ENCODE measurements at places on chromosomes 3 and 15.

DNA sequence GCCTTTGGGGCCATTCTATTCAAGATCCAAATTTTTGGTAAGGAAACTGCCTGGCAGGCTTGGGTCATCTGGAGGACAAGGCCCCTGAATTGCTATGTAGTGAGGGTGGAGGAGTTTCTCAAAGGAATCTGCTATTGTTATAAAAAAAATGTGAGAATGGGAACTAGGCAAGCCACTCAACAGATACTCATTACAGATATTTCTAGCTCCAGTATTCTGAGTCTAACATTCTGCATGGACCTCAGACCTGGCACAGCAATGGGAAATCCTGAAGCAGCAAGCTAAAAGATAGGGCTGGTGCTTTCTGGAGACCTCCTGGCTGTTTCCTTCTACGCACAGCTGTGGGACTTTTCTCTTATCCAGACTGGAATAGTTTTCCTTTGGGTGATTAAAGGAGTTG is 430.7 kb upstream of the RBMS3 start:
- H3K27me3 ChIP-seq: no peaks in the 10 kb centered on the region
- H3K4me1 ChIP-seq: no peaks in the 10 kb centered on the region
- no peak overlapping the region for H3K4me3 ChIP-seq
- no peak for DNase-seq

- H3K27me3 ChIP-seq: no peaks in the 10 kb centered on the region
- DNase-seq: no peak
- no peak overlapping the region for H3K27ac ChIP-seq
- H3K36me3 ChIP-seq: no peaks in the 10 kb centered on the region
- no peaks in the 10 kb centered on the region for H3K4me1 ChIP-seq
- no peak overlapping the region for H3K4me3 ChIP-seq
Observed at GRCh38 chr3:110881069-110881468, 190.5 kb upstream of the NECTIN3 start.

DNA sequence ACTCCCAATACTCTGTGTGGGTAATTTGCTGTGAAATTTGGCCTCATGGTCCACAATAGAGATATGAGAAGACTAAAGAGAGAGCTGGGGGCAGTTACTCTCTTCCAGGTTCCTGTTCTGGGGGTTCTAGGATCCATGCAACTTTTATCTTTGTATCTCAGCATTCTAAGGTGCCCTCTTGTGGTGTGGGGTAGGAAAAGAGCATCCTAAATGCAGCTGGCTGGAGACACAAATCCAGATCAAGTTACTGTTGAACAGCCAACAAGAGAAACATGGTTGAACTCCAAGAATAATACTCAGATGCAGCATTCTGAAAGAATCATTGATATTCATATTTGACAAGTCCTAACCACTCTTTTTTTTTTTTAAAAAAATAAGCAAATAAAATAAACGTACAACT is 238.2 kb downstream of the GREM1 start:
- no peak for DNase-seq
- H3K36me3 ChIP-seq: no peaks in the 10 kb centered on the region

GRCh38 chr3:46524832-46525231 is 27.1 kb downstream of the RTP3 start:
- no peak overlapping the region for H3K27ac ChIP-seq
- H3K4me1 ChIP-seq: no peaks in the 10 kb centered on the region
- no peak for DNase-seq
- no peaks in the 10 kb centered on the region for H3K27me3 ChIP-seq
- no peak overlapping the region for H3K4me3 ChIP-seq

GRCh38 chr3:25088284-25088683 is 339.8 kb upstream of the RARB start:
- no peak for DNase-seq
- H3K27ac ChIP-seq: no peak overlapping the region
- no peaks in the 10 kb centered on the region for H3K27me3 ChIP-seq
- no peaks in the 10 kb centered on the region for H3K4me1 ChIP-seq
- no peaks in the 10 kb centered on the region for H3K36me3 ChIP-seq

DNA sequence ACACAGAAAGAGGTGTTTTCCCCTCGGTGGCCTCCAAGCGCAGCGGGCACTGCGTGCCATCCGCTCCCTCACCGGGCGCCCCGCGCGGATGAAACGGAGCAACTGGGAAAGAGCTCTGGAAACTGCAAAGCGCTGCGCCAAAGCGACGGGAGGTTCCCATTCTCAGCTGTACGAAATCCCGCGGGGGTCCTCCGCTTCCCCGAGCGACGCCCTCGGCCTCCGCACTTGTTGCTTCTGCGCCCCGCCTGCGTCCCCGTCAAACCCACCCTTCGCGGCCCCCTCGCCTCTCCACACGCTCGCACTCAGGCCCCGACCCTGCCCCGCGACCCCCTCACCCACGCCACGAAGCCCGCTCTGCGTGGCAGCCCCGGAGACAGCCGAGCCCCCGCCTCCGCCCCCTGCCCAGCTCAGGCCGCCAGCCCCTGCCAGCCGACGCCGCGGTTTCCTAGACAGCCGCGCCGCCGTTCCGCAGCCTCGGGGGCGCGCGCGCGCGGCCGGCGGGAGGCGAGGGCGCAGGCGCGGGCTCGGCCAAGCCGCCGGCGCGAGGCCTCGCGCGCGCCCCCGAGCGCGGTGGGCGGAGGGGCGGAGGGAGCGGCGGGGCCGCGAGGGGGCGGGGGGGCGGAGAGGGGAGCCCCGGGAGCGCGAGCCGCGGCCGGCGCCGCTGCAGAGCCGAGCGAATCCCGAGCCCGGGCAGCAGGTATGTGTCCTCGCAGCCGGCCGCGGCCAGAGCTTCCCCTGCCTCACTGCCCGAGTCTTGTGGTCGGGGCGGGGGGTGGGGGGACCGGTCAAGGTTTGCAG is at the start of gene TMEM266:
Gene TMEM266 (plus strand): TSS at position 666 of the 798 bp plus-strand sequence. CDS start 74,279 bp downstream, outside the sequence.
- H3K4me1 ChIP-seq: peaks cover 12% of the 10 kb centered on the region
- peaks cover 15% of the 10 kb centered on the region for H3K27me3 ChIP-seq
- DNase-seq: no peak
- no peak within 1 kb of the TSS for H3K27ac ChIP-seq
- H3K4me3 ChIP-seq: peak within 1 kb of the TSS; percentile 36

GRCh38 chr3:166388321-166388720 is 551.1 kb upstream of the BCHE start:
- H3K36me3 ChIP-seq: no peaks in the 10 kb centered on the region
- DNase-seq: no peak
- no peak overlapping the region for H3K27ac ChIP-seq
- H3K27me3 ChIP-seq: no peaks in the 10 kb centered on the region

DNA sequence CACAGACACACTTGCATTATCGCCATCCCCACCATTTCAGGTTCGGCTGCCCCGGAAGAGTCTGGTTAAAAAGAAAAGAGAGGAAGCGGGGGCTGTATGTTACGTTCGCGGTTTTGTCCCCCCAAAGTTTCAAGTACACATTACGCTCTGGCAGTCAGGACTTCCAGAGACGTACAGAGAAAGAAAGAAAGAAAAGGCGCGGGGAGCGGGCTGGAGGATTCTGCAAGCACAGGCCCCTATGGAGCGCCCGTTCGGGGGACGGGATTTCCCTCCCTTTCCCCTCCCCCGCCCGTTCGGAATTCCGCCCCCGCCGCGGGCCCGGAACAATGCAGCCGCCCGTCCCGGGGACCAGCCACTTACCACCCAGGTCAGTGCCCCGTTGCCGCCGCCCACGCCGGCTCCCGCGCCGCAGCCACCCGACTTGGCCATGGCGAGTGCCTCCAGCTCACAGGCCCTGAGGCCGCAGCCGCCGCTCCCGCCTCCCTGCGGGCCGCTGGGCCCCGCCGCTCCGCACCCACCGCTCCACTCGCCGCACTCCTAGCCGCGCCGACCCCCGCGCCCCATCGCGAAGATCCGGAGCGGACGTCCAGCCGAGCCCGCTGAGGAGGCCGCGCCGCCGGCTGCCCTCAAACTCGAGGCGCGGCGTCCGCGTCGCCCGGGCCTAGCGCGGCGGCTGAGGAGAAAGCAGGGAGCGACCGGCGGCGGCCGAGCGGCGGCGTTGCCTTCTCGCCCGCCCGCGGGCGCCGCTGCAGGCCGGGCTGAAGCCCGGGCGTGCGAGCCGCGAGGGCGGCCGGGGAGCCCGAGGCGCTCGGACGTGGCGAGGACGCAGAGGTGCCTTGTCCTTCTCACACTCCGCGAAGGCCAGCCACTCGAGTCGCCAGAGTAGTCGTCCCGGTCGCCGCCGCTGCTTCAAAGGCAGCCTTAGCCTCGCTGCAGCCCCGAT is 567 bp downstream of the TOP2B start:
- no peaks in the 10 kb centered on the region for H3K27me3 ChIP-seq
- H3K4me1 ChIP-seq: peaks cover 18% of the 10 kb centered on the region
- peaks cover 3% of the 10 kb centered on the region for H3K36me3 ChIP-seq
- H3K27ac ChIP-seq: peak overlapping the region; percentile 95
- H3K4me3 ChIP-seq: peak overlapping the region; percentile 63

DNA sequence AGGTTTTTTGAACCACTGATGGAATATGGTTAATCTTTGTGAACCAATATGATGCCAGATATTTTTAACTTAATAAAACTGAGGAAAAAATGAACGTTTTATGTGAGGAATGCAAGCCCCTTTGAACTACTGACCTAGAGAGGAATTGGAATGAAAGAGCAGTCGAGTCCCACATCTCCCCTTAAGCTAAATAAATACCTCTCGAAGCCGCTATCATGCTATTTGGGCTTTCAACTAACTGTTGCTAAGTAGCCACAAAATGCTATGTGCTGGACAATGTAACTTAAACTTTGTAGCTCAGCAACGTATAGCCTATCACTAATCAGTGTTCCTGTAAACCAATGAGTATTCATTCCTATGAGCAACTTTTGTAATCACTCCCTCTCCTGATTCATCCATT is 1037.2 kb downstream of the SQOR start:
- no peaks in the 10 kb centered on the region for H3K27me3 ChIP-seq
- H3K4me3 ChIP-seq: no peak overlapping the region
- H3K27ac ChIP-seq: no peak overlapping the region
- no peaks in the 10 kb centered on the region for H3K36me3 ChIP-seq

GRCh38 chr3:123026565-123027291 is 835 bp downstream of the SEMA5B start:
- H3K27me3 ChIP-seq: peaks cover 7% of the 10 kb centered on the region
- H3K27ac ChIP-seq: no peak overlapping the region
- H3K4me3 ChIP-seq: peak overlapping the region; percentile 62
- H3K4me1 ChIP-seq: peaks cover 2% of the 10 kb centered on the region

GRCh38 chr3:123278446-123278845 is 76.7 kb downstream of the SEC22A start:
- DNase-seq: no peak
- no peaks in the 10 kb centered on the region for H3K27me3 ChIP-seq
- H3K27ac ChIP-seq: no peak overlapping the region
- H3K36me3 ChIP-seq: no peaks in the 10 kb centered on the region
- H3K4me1 ChIP-seq: no peaks in the 10 kb centered on the region

DNA sequence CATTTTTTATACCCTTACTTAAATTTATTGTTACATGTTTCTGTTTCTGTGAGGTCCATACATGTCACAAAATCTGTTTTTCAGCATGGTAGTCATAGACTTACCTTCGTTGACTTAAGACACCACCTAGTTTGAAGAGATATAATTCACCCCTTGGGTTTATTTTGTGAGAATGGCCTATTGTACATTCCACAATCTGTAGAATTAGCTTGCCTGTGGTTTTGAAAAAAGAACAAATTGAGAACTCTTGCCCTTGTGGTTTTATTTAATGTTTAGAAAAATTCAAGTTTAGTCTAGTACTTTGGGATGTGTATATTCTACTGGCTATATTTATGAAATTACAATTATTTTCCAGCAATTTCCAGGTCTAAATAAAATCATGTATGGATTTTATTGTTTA is 31.6 kb downstream of the FILIP1L start:
- no peak for DNase-seq
- no peak overlapping the region for H3K27ac ChIP-seq
- H3K4me3 ChIP-seq: no peak overlapping the region
- H3K36me3 ChIP-seq: no peaks in the 10 kb centered on the region
- no peaks in the 10 kb centered on the region for H3K27me3 ChIP-seq
- no peaks in the 10 kb centered on the region for H3K4me1 ChIP-seq

GRCh38 chr3:37445163-37445562 is 270.8 kb upstream of the LRRFIP2 start:
- no peak for DNase-seq
- H3K36me3 ChIP-seq: no peaks in the 10 kb centered on the region
- no peak overlapping the region for H3K27ac ChIP-seq
- no peaks in the 10 kb centered on the region for H3K4me1 ChIP-seq
- no peaks in the 10 kb centered on the region for H3K27me3 ChIP-seq

DNA sequence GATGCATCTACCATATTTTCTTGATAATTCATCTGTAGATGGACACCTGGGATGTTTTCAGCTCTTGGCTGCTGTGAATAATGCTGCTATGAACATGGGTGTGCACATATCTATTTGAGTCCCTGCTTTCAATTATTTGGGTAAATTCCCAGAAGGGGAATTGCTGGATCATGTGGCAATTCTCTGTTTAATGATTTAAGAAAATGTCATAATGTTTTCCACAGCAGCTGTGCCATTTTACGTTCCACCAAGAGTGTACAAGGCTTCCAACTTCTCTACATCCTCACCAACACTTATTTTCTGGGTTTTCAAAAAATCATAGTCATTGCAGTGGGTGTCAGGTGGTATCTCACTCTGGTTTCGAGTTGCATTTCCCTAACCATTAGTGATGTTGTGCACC is 64.4 kb downstream of the NSMCE3 start:
- no peaks in the 10 kb centered on the region for H3K36me3 ChIP-seq
- no peaks in the 10 kb centered on the region for H3K27me3 ChIP-seq
- H3K4me1 ChIP-seq: no peaks in the 10 kb centered on the region
- no peak for DNase-seq
- no peak overlapping the region for H3K4me3 ChIP-seq

- no peaks in the 10 kb centered on the region for H3K36me3 ChIP-seq
- peak overlapping the region; percentile 95 for H3K27ac ChIP-seq
- H3K4me1 ChIP-seq: peaks cover 43% of the 10 kb centered on the region
- H3K27me3 ChIP-seq: no peaks in the 10 kb centered on the region
- DNase-seq: no peak
Observed at GRCh38 chr3:113532698-113533533, 561 bp downstream of the SIDT1 start.

DNA sequence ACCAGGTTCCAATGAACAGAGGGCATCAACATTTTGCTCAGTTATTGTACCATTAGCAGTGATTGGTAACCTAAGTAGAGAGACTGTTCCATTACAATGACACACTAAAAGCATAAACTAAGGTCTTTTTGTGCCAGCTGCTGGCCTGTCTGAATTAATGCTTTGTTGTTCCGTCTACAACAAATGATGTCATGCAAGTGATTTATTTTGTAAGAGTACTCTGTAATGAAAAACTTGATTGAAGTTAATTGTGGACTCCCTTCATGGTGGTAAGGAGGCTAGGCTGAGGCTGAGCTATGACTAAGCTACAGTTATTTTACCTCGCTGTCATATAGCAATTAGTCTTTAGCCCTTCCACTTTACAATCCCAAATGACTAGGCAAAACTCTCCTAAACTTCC is 23.2 kb downstream of the RCN2 start:
- peaks cover 5% of the 10 kb centered on the region for H3K36me3 ChIP-seq
- H3K4me3 ChIP-seq: no peak overlapping the region
- no peaks in the 10 kb centered on the region for H3K27me3 ChIP-seq

GRCh38 chr3:32577174-32577573 is 6.5 kb upstream of the DYNC1LI1 start:
- no peaks in the 10 kb centered on the region for H3K36me3 ChIP-seq
- no peak overlapping the region for H3K27ac ChIP-seq
- DNase-seq: no peak
- no peaks in the 10 kb centered on the region for H3K27me3 ChIP-seq
- no peaks in the 10 kb centered on the region for H3K4me1 ChIP-seq

Data from naive thymus-derived CD4-positive, alpha-beta T cell (primary cell).